ENCODE measurements at places on chromosomes 2 and 18.

- no peak for DNase-seq
Measured at GRCh38 chr2:130808482-130809268, 28.0 kb upstream of the ARHGEF4 start.

DNA sequence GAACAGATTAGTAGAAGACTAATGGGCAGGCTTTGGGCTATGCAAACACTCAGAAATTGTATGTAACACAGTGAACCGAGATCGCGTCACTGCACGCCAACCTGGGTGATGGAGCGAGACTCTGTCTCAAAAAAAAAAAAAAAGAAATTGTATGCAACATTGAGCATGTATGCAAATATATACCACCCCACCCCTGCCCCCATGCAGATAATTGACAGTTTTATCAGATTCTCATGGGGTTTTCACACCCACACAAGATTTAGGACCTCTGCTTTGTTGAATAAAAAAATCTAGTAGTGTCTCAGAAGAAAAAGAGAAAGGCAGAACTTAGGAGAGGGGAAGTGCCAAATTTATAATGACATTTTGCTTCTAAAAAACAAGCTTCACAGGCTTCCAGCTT lies 131.6 kb upstream of the FN1 start:
- DNase-seq: no peak

DNA sequence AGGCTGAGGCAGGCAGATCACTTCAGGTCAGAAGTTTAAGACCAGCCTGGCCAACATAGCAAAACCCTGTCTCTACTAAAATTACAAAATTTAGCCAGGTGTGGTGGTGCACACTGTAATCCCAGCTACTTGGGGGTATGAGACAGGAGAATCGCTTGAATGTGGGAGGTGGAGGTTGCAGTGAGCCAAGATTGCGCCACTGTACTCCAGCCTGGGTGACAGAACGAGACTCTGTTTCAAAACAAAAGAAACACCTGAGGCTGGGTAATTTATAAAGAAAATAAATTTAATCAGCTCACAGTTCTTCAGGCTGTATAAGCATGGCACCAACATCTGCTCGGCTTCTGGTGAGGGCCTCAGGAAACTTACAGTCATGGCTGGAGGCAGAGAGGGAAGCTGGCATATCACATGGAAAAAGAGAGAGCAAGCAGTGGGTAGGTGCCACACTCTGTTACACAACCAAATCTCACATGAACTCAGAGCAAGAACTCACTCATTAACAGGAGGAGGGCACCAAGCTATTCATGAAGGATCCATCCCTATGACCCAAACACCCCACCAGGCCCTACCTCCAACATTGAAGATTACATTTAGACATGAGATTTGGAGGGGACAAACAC lies 244.1 kb upstream of the RBBP8 start:
- no peak for DNase-seq

- no peak for DNase-seq
Measured at GRCh38 chr2:65349863-65350262, 82.5 kb downstream of the SPRED2 start.

DNA sequence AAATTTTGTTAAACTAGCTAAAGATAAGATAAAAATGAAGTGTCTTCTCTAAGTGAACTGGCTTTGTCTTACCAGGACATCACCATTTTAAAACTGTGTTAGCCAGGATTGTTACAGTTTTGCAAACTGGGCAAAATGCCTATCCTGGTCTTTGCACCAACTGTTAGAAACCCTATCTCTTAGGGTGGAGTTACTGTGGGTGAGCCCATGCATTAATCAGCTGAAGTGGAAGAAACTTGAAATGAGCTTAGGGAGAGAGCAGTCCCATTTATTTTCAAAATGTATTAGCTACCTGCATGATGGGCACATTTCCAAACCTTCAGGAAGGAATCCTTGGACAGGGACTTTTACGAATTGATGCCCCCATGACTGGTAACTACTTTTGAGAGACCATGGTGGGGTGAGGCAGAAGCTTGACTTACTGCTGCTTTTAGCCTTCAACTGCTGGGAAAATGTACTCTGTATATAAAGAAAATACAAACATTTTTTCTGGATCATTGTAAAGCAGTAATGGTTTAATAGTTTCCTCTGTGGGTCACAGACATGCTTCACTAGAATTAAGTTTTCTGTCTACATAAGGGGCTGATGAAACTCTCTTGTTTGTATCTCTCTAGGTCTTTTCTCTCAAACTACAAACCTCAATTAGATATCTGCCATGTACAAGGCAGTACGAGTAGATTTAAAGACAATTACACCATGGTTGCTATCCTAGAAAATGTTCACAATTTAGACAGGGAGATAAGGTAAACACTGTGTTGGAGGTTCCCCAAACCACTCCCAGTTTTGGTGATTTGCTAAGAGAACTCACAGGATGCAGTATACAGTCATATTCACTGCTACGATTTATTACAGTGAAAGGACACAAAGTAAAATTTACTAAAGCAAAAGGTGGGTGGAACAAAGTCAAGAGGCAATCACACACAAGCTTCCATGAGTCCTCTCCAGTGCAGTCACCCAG lies 321.4 kb upstream of the MMADHC start:
- DNase-seq: no peak
